Putamen (tissue), 1 donor: ENCODE measurements at places on chromosomes 11 and 22.

DNA sequence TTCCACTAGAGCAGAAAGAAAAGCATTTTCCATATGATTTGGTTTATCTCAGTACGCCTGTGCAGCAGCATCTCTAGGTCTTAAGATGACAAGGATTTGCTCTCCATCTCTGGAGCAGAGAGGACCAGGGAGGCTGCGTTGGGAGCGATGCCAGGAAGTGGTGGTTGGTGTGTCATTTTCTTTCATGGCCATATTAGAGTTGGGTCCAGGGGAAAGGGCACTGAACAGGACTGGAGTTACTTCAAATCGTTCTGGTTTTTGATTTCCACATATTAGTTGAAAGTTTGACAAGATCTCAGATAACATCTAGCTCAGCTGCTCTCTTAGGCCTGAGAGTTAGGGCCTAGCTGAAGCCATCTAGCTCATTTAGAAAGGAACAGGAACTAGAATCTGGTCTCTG is 157.7 kb downstream of the ADAMTS15 start:
- DNase-seq: no peak

GRCh38 chr22:19730655-19731360 is 7.5 kb downstream of the GP1BB start:
- peak; percentile 58 for DNase-seq

- DNase-seq: no peak
These were observed 36.2 kb upstream of the POGLUT3 start for GRCh38 chr11:108534274-108534882.

DNA sequence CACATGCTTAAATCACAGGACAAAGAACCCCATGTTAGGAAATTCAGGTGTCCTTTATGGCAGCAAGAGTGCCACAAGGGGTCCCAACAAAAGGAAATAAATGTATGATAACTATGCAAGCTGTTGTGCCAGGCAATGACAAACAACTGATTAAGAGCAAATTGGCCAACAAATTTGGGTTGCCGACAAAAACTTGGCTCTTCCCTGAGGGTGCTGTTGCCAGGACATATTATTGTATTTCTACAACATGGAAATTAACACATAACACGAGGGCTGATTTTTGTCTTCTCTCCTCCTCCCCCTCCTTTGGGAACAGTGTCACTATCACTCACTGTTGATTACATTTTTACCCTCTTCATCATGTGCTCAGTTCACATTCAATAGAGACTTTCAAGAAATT is 56.0 kb downstream of the LRRC4C start:
- no peak for DNase-seq

DNA sequence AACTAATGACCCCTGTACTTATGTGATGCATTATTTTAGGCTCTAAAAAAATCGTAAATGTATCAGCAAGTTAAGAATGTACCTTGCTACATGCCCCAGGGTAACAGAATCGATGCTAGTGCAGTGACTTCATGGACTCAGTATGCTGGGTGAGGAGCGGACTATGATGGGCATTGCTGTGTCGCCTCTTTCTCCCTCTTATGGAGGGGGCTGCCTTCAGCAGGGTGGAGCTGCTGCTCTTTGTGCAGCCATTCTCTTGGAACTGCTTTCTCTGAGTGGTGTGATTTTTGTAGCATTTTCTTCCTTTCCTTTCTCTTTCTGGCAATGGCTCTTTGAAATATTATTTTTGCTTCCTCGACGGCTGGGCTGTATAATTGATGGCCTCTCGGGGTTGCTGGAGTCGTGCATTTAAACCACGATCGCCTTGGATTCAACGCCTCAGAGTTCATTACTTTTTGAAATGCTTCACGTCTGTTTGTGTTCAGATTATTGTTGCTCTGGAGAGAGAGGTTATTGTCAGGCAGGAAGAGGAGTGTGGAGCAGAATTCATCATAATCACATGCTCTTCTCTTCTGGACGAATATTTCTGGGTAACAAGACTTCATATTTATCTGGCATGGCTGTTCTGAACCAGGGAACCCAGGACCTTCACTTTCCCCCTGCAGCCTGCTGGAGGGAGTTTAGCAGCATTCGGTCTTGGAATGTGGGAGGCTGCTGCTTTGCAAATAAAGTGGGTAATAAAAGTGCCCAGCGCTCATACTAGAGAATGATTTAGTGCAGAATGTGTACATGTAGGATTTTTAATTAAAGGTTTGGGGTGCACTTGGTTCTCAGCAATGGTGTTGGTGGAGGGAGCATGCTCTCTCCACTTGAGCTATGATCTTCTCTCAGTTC is 804.2 kb downstream of the NTM start:
- no peak for DNase-seq
